Uterus (tissue), 4 donors: ENCODE measurements at places on chromosomes 2 and 18. TPM values are rescaled to one million over a fixed set of nuclear protein-coding genes. Genes with fewer than 3 reads are reported as not detected.

GRCh38 chr2:47783486-47784351, 774 bp downstream of the MSH6 start:
- no peaks in the 10 kb centered on the region for H3K36me3 ChIP-seq
- H3K4me3 ChIP-seq, result peak overlapping the region; percentile 74

DNA sequence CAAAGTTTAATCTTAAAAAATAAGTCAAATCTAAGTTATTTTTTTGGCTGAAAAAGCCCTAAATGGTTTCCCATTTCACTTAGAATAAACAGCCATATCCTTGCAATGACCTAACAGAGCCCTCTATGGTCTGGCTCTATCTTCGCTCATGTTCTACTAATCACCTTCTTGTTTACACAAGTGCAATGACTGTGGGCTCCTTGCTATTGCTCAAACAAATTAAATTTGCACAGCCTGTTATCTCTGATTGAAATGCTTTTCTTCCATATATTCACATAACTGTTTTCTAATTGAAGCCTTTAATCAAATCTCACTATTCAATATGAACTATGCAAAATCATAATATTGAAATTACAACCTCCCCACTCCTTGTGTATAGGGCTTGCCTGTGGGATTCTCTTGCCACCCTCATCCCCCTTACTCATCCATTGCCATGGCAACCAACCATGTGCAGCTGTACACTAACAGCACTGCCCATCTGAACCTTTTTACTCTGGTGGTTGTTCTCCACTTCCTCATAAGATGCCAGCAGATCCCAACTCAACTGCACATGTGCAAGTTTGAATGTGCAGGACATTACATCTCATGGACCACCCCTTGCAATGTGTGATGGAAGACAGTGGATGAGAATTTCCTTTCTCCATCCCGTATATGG, 1083.2 kb downstream of the SOCS6 start:
- H3K4me1 ChIP-seq, result no peaks in the 10 kb centered on the region
- H3K27ac ChIP-seq, result no peak overlapping the region
- no peak for DNase-seq
- no peaks in the 10 kb centered on the region for H3K27me3 ChIP-seq
- H3K36me3 ChIP-seq, result no peaks in the 10 kb centered on the region

DNA sequence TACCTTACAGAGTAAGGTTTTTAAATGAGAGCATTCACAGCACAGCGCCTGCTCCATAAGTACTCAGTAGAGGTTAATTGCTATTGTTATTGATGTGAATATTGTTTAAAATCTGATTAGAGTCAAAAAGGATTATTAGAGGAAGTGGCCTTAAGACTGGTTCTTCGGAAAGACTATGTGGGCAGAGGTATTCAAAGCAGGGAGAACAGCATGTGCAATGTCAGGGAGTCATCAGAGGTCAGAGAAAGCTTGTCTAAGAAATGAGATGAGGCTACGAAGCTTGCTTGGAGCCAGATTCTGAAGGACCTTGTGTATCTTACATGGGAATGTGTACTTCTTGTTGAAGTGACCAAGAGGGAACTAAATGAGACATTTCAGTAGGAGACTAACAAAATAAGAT, 49.8 kb downstream of the PMS1 start:
- no peaks in the 10 kb centered on the region for H3K4me1 ChIP-seq
- H3K27me3 ChIP-seq, result no peaks in the 10 kb centered on the region
- no peak overlapping the region for H3K4me3 ChIP-seq
- no peaks in the 10 kb centered on the region for H3K36me3 ChIP-seq
- no peak for DNase-seq

GRCh38 chr2:109225170-109225782, 96.3 kb downstream of the SH3RF3 start:
- no peaks in the 10 kb centered on the region for H3K27me3 ChIP-seq
- no peak for DNase-seq
- H3K4me1 ChIP-seq, result no peaks in the 10 kb centered on the region
- H3K36me3 ChIP-seq, result no peaks in the 10 kb centered on the region
- no peak overlapping the region for H3K27ac ChIP-seq
- no peak overlapping the region for H3K4me3 ChIP-seq

DNA sequence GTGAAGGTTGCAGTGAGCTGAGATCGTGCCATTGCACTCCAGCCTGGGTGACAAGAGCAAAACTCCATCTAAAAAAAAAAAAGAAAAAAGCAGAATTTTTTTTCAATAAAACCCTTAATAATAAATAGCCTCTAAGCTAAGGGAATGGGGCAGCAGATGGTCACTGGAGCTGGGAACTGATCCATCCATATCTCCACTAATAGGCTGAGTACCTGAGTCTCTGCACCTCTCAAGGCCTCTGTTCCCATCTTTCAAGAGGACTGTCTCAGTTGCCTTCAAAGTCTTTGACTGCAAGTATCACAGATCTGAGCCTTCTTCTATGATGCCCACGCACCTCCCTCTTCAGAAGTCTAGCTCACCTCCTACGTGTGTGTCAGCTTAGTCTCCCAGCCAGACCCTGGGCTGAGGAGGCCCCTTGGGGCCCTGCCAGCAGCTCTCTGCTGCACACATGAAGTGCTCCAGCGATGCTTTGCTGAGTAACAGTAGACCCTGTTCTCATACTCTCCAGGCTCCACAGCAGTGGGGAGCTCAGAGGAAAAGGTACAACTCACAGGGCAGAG, 32.9 kb downstream of the ST8SIA5 start:
- H3K4me3 ChIP-seq, result no peak overlapping the region
- H3K36me3 ChIP-seq, result no peaks in the 10 kb centered on the region
- no peak for DNase-seq
- H3K27me3 ChIP-seq, result no peaks in the 10 kb centered on the region
- no peaks in the 10 kb centered on the region for H3K4me1 ChIP-seq
- no peak overlapping the region for H3K27ac ChIP-seq

The SERPINB4 gene
- not detected for total RNA-seq
